EH (cell line): ENCODE measurements at places on chromosomes 16 and 17.
A peak's percentile ranks its signal among the peaks of the same experiment; 100 is the strongest.

GRCh38 chr17:58420827-58421226 is 3.5 kb upstream of the RNF43 start:
- no peak for DNase-seq

DNA sequence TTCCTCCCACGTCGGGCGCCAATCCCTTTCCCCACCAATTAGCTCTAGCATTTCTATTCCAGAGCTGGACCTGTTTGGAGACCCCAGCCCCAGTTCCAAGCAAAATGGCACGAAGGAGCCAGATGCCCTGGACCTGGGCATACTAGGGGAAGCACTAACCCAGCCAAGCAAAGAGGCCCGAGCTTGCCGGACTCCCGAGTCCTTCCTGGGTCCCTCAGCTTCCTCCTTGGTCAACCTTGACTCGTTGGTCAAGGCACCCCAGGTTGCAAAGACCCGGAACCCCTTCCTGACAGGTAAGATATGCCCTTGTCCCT is 5.6 kb upstream of the SPATA20 start:
- no peak for DNase-seq

- peak; percentile 76 for DNase-seq
Measured at GRCh38 chr17:49193513-49194296, 16.7 kb downstream of the GNGT2 start.

DNA sequence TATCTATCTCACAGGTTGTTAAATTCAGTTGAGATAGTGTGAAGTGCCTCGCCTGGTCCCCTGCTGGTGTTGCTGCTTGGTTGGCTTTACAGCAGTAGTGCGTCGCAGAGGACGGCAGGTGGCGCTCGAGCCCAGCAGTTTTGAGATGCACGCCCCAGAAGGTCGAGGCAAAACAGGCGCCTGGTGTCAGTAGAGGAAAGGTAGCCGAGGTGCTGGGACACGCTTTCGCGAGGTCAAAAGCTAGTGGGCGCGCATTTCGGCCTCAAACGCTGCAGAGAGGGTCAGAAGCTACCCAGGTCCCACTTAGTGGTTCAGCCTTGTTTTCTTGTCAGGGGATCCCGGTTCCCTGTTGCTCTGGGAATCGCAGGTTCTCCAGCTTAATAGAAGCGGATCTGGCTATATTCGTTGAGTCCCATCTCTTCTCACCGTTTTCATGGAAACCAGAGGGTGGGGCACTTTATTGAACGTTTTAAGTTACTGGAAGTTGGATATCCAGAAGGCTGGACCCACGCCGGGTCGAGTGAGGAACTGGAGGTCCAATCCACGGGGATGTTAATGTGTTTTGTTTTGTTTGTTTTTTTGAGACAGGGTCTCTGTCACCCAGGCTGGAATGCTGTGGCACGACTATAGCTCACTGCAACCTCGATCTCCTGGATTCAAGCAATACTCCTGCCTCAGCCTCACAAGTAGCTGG is 10.3 kb upstream of the ZFP90 start:
- DNase-seq = peak; percentile 77

DNA sequence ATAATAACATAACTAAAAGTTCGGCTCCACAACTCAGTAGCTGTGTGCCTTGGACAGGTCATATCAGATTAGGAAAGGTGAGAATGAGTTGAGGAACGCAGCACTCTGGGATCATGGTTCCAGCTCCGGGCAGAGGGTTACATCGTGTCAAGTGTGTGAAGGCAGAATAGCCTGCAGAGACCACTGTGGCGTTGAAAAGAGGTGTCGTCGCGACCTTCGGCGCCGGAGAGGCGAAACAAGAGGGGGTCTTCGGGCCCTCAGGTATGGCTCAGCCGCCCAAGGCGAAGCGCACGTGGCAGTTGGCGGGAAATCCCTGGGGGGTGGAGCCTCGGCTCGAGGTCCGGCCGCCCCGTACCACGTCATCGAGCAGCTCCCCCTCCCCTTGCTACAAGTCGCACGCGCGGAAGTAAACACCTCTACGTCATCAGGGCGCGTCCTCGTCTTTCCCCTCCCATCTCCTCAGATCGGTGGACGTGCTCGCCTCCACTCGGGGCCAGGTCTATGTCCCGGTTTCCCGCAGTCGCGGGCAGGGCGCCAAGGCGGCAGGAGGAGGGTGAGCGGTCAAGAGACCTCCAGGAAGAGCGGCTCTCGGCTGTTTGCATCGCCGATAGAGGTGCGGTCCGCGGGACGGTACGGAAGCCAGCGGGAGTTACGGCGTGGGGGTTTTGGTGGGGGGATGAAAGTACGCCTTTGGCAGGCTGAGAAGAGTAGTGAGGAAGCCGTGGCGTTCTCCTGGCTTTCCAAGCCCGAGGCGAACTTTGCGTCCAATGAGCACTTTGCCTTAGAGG is at the start of gene DHX40:
Gene DHX40, plus strand, starts transcription at position 440 of the 788 bp plus-strand sequence. Its CDS starts 62 bp downstream, at position 502.
- DNase-seq = peak; percentile 93

DNA sequence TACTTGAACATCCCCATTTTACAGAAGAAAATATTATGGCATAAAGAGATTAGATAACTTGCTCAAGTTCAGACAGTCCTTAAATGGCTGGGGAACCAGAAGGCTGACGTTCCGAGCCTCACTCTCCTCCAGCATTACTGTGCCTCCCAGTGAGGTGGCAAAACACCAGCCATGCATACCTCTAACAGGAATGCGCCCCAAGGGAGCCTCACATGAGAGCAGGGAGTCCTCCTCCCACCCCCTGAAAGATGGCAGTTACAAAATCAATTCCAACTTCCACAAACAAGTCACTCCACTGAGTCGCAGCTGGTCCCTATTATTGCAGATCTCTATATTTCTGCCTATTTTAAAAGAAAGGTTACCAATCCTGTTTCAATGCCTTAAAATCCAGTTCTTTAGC is 55.5 kb downstream of the ANKFY1 start:
- peak; percentile 58 for DNase-seq

DNA sequence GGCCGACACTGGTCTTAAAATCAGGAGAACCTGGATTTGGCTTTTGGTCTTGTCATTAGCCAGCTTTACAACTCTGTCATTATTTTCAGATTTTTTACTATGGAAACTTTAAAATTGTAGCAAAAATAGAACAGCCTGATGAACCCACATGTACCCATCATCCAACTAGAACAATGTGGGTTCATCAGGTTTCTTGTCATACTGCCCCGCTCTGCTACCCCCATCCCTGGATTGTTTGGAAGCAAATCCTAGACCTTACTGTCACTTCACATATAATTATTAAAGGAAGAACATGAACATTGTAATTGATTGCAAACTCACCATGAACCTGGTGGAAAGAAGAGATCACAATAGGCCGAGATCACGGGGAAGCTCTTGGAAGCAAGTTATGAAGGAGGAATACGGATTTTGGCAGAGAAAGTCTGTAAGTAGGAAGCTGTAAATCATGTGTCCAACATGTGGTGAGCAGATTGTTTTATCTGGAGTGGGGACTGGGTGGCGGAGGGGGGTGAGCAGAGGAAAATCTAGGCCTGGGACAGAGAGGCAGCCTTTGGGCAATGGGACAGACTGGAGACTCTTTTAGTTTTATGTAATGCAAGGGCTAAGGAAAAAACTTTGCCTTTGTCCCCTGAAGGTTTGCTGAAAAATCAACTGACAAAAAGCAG is 67.0 kb downstream of the PITPNC1 start:
- peak; percentile 52 for DNase-seq

DNA sequence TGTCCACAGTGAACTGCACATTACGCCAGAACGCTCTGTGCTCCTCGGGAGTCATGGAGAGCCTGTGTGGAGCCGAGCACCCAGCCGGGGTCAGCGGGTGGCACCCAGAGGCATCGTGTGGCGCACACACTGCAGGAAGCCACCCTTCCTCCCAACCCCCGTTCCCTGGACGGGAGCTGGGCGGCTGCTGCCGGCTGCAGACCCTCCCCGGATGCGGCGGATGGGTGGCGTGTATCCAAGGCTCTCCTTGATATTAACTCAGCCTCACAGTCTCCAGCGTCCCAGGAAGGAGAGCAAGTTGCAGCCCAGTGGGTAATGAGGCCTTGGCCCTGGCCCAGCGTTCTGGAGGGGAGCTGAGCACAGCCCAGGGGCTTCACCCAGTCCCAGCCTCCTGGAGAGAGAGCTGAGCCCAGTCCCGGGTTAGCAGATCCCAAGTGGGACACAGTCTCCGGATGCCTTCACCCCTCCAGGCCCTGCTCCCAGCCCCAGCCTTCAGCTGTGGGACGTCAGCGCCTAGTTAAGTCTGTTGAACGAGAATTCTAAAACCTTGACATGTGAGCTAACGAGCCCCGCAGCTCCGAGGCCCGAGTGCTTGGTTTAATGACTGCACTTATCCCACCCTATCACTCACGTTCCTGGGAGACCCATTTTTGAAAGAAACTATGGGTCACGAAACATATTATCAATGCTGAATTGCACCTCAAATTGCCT is 86.6 kb downstream of the TBC1D16 start:
- no peak for DNase-seq

DNA sequence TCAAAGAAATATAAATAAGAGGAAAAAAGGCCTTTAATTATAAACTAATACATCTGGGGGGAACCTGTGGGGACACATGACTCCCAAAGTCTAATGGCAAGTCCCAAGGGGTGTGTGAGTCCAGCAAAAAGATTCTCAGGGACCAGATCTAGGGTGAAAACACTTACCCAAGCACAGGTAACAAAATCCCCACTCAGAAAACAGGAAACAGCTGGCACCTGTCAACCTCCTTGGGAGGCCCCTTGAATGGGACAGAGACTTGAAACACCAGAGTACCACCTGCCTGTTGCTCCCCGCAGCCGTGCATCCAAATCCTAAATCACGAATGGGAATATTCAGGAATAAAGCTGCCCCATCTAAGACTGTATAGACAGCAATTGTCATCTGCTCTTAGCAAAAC is 461.2 kb upstream of the CDH5 start:
- DNase-seq = no peak

DNA sequence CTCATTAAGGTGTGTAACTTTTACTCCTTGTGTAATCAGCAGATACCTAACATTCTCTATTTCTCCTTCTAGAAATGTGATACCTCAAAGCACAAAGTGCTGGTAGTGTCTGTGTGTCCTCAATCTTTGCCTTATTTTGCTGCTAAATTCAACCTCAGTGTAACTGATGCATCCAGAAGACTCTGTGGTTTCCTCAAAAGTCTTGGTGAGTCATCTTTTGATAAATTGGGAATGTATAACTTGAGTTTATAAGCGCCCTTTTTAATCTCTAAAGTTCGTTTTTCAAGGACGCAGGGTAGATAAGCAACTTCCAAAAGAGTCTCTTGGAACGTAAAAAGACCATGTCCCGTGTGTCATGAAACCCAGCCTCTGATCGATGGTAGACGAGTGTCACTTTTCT is 10.2 kb downstream of the NARF start:
- DNase-seq = no peak

DNA sequence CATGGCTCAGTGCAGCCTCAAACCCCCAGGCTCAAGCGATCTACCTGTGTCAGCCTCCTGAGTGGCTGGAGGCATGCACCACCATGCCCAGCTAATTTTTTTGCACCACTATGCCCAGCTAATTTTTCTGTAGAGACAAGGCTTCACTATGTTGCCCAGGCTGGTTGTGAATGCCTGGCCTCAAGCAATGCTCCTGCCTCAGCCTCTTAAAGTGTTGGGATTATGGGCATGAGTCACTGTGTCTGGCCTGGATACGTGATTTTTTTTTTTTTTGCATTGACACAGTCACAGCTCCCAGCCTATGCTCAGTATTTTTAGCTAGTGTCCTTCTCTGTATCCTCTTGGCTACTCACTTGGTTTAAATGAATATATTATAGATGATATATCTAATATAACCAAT is 377.0 kb upstream of the TNRC6C start:
- DNase-seq = peak; percentile 81

DNA sequence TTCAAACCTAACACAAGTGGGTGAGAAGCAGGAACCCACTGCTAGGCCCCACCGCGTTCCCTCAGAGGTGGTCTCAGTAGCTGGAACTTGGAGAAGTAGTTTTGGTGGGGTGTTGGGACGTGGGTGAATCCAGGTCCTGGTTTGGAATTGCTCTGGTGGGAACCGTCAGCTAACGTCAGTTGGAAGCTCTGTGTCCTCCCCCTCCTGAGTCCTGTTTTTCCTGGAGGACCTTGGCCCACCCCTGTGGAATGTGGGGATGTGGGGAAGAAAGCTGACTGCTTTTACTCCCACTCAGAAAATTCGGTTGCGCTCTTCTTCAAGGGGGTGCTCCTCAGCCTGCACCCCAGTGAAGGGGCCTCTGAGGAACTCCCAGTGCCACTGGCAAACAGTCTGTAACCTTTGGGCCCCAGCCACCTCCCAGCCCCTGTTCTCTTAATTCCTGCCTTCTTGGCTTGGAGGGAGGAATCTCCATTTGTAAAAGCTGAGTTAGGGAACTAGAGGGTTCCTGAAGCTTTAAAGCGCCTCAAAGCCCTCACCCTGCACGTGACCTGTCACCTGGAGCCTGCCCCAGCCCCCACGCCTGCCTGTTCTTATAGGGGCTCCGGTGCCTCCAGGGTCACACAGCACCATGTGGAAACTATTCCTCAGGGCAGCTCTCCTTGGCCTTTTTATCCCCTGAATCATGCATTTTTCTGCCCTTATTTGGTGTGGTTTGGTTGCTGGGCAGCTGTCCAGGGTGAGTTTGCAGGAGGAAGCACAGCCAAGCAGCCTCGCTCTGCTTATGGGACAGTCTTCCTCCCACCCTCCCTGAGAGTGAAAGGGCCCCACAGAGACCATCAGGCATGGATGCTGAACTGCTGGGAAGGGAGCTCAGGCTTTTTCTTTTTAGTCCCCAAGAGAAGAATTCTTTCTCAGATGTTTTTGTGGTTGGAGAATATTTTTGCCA is 16.2 kb upstream of the NAGLU start:
- peak; percentile 100 for DNase-seq

- peak; percentile 99 for DNase-seq
Measured at GRCh38 chr17:4229627-4230541, 33.9 kb downstream of the ANKFY1 start.

DNA sequence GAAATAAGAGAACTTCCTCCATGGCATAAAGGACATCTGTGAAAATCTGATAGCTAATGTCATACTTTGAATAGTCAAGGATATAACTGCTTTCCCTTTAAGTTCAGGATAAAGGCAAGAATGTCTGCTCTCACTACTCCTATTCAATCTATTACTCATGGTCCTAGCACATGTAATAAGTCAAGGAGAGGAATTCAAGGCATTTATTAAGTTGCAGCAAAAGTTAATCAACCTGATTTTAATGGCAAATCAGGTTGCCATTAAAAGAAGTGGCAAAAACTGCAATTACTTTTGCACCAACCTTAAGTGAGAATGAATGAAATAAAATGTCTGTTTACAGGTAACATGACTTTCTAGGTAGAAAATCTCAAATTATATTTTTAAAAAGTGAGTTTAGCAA is 225.9 kb downstream of the CNTNAP4 start:
- DNase-seq = no peak

DNA sequence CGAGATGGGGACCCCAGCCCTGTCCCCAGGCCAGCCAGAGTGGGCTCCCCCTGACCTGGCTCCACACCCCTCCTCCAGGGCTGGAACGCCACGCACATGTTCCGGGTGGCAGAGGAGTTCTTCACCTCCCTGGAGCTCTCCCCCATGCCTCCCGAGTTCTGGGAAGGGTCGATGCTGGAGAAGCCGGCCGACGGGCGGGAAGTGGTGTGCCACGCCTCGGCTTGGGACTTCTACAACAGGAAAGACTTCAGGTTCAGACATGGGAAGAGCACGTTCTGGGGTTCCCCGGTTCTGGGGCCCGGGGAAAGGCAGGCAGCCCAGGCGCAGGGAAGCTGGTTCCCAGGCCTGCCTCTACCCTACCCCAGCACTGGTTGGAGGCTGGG is 4.6 kb downstream of the ACE start:
- no peak for DNase-seq
